Fibroblast of mammary gland (primary cell): ENCODE measurements at places on chromosomes 13 and 19.

GRCh38 chr19:3458229-3459088, 21.9 kb downstream of the SMIM24 start:
- DNase-seq: no peak

DNA sequence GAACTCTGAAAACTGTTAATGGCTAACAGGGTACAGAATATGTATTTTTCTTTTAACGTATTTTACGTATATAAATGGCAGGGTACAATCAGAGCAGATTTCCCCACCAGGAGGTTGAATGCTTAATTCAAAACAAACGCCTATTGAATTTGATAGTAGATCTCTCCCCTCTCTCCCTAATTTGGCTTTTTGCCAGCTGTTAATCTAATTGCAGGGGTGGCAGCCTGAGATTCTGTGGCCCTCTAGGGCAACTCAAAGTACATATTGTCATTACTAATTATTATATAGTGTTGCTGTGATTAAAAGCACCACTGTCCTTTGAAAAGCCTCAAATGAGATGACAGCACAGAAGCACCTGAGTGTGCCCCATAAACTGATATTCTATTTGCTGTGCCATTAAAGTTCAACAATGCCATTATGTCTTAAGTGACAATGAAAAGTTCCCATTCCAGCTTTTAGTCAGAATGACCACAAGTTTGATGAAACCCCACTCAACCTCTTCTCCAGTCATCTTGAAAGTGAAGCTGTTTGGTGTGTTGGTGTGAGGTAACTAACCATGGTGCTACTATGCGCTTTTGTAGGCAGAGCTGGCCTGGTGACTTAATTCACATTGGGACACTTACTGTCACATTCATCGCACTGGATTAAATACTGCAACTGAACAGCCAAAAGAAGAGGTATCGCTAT, 351.4 kb downstream of the KCNRG start:
- DNase-seq: no peak

DNA sequence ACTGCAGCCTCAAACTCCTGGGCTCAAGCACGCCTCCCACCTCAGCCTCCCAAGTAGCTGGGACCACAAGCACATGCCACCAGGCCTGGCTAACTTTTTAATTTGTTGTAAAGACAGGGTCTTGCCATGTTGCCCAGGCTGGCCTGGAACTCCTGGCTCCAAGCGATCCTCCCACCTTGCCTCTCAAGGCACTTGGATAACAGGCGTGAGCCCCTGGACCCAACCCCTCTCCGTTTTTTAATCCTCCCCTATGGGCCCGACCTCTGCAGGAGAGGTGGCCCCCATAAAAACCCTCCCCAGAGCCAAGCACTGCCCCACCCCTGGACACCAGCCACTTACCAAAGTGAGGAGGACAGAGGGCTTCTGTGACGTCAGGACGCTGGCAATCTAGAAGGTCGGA, 28.6 kb downstream of the PEPD start:
- no peak for DNase-seq

DNA sequence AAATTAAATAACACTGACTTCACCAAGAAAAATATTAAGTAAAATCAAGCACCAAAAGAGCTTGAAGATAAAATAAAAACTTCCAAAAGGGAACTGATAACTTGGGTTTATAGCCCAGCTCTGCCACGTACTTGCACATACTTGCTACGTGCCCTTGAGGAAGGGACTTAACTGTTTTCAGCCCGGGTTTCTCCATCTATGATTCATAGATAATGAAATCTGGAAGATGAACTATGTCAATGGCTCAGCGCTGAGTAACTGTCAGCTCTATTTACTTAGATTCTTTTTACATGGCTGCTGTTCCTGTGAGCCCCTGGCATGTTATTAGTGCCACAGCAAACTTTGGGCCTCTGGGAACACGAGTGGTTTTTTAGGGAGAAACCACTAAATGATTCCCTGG, 9.6 kb upstream of the ZC3H13 start:
- DNase-seq: peak; percentile 76

DNA sequence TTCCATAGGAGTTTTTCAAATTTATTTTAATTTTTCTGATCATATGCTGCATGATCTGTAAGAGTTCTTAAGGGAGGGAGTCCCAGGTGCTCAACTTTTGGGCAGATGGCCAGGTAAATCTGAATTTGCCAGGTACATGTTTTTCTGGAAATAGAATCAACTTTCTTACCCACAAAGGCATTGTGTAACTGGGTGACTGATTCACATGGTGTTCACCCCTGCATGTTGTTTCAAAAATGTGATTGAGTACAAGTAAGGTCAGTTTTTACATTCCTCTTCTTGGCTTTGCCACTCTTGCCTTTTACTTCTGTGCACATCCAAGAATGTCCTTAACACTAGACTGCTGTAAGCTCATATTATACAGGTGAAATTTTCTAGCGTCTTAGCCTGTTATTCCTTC, 30.4 kb downstream of the RB1 start:
- peak; percentile 53 for DNase-seq

DNA sequence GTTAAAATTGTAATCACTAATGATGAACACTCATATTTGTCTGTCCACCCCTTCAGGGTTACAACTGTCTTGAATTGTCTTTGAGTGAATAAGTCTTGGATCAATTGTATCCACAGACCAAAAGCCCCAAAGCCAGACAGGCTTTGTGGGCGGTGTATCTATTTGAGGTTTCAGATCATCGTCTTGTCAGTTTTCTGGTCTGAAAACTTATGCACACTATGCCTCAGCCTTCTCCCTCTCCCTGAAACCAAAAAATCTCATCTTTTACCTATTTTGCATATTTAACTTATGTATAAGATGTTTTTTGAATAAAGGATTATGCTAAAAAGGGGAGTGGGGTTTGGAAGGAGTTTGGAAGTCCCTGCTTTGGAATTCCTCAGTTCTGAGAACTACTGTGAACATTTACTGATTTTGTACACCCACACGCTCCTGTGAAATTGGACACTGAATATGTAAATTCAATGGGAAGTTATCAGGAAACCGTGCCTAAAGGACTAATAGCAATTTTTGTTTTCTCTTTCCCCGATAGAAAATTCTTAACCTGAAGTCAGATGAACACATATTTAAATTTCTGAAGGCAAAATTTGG, 52.1 kb downstream of the DPY19L3 start:
- no peak for DNase-seq

DNA sequence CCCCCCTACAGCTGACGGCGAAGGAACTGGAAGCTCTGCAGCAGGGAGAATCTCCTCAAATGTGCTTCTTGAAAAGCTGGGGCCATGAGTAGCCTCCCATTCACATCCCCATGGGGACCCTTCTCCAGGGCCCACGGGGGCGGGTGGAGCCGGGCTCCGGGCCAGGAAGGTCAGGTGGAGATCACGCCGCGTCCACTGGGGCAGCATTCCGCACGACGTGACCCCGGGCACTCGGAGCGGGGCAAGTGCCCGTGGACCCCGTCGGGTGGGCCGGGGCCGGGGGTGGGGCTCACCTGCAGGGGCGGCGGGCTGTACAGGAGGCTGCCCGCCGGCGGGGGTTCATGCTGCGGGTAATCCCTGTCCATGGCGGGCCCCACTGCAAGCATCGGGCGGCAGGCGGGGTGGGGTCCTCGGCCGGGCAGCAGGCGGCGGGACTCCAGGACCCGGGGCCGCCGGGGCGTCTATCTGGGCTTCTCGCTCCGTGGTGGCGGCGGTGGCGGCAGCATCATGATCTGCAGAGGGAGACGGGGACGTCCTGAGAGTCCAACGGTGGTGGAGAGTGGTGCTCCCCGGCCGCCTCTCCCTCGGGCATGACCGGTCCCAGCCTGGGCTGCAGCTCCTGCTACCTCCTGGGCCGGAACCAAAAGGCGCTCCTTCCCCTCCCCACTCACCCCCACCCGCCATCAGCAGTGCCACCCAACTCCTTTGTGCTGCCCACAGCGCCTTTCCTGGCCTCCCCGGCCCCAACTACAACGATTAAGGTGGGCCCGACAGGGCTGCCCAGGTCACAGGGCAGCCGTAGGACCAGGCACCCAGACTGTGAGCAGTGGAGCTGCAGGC, 20.0 kb downstream of the SBNO2 start:
- DNase-seq: no peak

DNA sequence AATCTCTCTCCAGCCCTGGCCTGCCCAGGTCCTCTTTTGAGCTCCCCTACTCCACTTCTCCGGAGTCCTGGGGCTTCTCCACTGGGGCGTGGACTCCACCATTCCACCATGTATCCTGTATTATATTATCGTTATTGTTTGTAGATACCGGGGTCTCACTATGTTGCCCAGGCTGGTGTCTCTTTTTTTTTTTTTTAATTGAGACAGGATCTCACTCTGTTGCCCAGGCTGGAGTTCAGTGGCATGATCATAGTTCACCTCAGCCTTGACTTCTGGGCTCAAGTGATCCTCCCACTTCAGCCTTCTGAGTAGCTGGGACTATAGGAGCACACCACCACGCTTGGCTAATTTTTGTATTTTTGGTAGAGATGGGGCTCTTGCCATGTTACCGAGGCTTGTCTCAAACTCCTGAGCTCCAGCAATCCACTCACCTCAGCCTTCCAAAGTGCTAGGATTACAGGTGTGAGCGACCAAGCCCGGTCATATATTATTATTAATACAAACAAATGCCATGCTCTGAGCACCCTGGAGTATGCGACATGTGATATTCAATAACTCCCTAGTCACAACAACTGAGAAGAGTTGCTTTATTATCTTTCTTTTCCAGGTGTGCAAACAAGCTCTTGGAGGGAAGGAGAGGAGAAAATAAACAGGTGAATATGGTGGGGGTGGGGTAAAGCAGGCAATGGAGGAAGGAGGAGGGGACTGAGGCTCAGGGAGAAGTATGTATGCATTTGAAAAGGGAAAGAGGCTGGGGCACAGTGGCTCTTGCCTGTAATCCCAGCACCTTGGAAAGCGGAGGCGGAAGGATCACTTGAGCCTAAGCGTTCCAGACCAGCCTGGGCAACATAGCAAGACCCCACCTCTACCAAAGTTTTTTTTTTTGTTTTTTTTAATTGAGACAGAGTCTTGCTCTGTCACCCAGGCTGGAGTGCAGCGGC, 2.8 kb upstream of the CERS4 start:
- DNase-seq: no peak

DNA sequence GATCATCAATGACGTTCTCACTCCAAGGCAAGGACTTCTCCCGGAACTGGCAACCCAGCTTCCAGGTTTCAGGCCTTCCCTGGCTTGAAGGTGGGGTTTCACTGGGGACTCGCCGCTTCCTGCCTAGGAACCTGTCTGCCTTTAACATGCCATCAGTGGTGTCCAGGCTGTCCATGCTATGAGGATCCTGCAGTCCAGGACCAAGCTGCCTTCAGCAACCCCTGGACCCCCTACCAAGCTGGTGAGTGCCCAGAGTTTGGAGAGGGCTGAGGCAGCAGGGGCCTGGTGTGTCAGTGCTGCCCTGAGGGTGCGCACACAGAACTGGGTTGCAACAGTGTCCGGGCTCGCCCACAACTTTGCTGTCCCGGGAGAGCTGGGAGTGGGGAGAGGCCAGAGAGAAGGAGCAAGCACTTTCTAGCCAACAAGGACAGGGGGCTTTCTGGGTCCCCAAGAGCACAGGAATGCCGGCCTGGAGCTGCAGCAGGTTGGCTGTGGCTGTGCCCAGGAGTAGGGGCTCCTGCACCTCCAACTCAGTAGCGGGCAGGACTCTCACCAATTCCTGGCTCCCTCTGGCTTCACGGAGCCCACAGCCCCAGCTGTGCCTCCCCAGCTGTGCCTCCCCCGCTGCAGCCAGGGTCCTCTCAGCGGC, 1563.2 kb upstream of the MIR17HG start:
- no peak for DNase-seq

- DNase-seq: no peak
These were observed 152.4 kb downstream of the SHISA2 start for GRCh38 chr13:25899464-25899863.

DNA sequence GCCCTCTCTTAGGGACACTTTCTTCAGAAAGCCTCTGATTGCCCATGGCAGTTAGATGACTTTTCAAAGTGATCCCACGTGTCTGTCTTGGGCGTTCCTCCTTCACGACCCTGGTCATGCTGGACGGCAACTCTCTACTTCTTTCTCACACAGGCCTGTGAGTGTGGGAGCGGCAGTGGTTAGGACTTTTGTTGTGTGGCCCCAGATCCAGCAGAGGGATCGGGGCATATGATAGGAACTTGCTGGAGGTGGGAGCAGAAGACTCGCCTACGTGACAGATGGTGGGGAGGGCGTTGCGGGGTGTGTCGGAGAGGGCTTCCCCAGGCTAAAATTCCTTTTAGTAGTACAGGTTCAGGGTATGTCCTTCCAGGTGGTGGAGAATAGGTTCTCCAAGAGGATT, 289.5 kb upstream of the MAB21L1 start:
- no peak for DNase-seq

DNA sequence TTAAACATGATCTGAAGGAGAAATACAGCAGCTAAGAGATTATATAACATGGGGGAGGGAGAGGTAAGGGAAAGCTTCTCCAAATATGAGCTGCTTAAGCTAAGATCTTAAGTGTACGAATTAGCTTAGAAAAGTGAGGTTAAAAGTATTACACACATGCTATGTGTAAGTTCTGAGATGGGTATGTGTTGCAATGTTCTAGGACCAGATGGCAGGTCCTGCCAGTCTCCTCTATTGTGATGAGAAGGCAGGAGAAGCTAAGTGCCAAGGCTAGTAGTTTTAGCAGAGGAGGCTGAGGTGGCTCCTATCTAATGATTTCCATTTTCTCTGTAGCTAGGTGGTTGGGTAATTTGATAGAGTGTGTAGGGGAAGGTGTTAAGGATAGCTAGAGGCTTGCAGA, 57.6 kb downstream of the MICU2 start:
- peak; percentile 49 for DNase-seq

DNA sequence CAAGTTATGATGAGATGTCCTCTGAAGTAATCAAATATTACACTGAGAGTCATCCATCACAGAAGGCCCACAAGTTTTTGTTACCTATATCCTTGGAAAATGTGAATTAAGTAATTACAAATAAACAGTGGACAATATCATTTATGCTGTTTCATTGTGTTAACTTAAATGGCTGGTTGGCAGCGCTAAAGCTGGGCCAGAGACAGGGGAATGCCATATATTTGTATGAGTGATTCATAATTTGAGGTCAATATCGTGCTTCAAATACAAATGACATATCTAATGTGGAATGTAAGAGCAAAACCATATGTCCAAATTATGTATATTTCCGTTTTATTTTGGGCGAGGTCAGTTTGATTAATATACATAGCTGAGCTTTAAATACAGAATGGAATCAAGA, 1556.2 kb downstream of the SLITRK5 start:
- peak; percentile 0 for DNase-seq

DNA sequence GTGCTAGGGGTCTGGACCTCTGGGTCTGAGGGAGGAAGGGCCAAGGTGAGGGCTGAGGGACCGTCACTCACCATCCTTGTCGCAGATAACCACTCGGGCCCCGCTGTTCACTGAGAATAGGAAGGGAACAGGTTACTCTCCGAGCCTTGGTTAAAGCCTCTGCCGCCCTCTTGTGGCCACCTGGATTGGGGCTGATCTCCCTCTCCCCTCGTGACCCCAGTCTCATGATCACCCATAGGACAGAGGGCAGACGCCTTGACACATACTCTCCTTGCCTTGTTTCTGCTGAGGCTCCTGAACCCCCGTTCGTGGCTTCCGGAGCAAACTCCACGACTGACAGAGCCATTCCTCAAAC, 580 bp downstream of the HSD17B14 start:
- peak; percentile 84 for DNase-seq
